NCI-H526 (cell line): ENCODE measurements at places on chromosomes 5 and 9.

- no peak for DNase-seq
Observed at GRCh38 chr9:130995086-130996011, 13.6 kb upstream of the LAMC3 start.

DNA sequence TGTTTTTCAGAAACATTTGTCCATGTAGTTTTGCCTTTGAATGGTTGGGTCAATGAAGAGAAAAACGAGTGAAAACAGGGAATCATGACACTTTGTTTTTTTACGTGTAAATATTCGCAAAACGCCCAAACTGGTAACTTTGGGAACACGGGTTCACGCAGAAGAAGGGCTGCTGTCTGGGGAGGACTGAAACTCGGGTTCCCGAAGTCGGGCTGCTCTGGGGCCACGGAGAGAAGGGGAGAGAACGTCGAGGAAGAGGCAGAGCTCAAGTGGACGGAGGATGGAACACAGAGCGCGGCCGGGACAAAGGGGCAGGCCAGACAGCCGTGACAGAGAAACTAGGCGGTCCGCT lies 478 bp upstream of the SETD9 start:
- DNase-seq: no peak

DNA sequence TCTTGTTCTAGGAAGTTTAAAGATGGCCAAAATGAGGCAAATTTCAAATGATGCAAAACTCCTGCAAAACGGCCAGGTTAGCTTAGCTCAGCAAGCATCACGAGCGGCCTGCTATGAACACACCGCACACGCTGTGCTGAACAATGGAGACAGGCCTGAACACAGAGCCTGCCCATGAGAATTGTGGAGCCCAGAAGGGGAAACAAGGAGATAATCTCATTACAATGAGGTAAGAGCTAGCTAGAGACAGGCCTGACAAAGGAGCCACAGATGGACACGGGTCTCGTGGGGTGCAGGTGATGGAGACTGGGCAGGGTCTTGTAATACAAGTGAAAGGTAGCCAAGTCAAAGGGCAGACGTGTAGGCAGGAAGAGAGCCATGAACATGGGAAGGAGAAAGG lies 50.2 kb downstream of the PSMB7 start:
- no peak for DNase-seq

DNA sequence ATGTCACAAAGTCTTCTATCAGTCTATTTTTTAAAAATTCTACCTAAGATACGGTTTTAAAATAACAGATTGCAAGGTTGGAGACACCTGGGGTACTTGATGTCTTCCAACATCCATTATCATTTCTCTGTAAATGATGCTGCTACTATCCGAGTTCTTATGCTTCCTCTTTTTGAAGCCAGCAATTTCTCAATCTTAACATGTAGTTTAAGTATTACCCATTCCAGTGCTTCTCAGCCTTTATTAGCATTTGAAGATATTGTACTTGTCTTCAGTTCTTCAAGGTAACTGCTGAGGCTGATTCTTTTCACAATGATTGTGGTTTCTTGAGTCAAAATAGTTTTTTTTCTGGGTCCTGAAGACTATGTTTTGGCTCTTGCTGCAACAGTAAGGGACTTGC lies 96.4 kb upstream of the SELENOP start:
- DNase-seq: no peak

DNA sequence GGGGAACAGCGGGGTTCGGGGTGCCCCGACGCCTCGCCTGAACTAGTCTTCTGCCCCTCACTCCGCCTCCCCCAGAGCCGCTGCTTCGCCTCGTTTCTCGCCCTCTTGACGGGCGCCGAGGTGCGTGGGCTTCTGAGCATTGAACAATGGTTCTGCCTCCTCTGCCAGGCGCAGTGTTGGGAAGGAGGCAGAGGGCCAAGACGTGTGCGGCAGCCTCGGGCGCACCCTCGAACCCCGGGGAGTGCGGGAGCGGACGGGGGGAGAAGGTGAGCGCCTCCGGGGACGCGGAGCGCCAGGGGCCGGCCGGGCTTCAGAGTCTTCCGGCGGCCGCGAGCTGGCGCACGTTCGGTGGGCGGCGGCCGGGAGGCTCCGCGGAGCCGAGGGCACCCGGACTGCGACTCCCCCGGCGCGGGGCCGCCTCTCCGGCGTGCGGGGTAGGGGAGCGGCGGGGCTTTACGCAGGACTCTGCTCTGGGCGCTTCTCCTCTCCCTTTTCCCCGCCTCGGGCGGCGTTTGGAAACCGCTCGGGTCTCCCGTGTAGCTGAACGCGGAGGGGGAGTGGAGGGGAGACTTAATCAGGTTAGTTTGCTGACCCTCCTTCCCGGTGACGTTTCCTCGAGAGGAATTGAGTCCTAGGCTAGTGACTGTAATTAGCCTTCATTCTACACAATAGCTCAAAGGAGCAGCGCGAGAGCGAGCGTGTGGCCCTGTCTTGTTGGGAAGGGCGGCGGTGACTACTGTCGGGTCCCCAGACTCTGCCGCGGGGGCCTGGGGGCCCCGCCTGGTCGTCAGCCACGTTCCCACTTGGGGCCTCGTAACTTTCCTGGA lies 1.1 kb downstream of the VLDLR start:
- DNase-seq: peak; percentile 61

GRCh38 chr5:14246350-14247053 lies 103.4 kb downstream of the TRIO start:
- DNase-seq: no peak

- DNase-seq: no peak
Observed at GRCh38 chr5:93960042-93960441, 218.6 kb upstream of the POU5F2 start.

- DNase-seq: no peak
Observed at GRCh38 chr9:123657941-123658340, 272.0 kb downstream of the DENND1A start.

- no peak for DNase-seq
Observed at GRCh38 chr5:107582625-107583024, 88.1 kb downstream of the EFNA5 start.

DNA sequence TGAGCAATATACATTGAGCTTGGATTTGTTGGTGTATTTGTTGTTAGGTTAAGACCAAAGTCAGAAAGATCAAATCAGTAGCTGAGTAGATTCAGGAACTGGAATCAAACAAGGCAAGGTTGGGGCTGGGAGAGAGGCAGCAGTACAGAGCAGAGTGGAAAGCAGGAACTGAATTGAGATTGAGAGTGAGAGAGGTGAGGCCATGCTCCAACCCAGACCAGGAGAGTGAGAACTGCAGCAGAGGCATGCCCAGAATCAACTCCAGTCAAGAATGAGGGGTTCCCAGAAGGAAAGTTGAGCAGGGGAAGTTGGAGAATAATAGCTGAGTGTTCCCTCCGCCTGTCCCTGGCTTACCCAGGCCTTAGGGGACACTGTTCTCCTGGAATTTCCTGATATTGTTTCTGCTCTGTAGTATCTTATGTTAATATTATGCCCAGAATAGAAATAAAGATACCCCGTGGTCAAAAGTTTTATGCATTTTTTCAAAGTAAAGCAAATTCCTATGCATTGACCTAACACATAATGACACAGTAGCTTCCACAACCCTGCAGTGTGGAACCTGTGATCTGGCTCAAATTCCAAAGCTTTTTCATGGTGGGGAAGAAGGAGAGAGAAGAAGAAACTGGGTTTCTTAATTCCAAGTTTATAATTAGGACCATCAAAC lies 82.7 kb downstream of the SV2C start:
- no peak for DNase-seq

DNA sequence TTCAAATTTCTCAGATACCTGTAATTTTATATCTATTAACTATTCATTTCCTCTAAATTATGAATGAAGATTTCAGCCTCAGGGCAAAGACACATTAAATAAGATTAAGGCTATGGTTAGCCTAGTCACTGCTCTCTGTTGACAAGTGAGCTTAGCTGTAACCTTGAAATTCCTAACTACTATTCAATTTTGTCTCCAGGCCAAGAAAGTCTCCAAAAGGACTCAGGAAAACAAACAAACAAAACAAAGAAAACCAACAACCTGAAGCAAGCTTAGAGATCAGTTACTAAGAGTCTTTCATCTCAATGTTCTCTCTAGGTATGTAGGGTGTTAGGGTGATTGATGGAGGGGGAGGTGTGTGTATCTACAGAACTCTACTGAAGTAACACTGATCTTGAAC lies 9.6 kb upstream of the CTNNAL1 start:
- no peak for DNase-seq

GRCh38 chr5:20572614-20573013 lies 584.6 kb upstream of the CDH18 start:
- DNase-seq: peak; percentile 6

DNA sequence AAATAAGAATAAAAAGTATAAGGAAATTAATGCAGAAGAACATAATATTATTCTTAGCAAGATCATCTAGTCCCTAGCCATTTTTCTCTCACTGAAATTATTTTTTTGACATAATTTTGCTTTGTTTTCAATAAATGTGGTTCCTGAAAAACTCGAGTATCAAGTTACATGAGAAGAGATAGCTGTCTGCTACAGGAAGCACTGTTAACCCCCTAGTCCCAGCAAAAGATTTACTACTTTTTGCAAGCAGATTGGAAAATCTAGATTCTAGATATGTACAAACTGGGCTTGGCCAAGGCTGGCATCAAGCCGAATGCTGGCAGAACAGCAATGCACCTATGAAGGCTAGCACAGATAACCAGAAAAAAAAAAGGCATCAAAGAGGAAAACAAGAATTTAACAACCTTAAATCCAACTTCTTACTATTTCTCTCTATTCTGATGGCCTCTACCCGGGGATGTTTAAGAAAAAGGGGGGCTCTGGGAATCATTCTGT lies 21.9 kb upstream of the ISCA1 start:
- no peak for DNase-seq

DNA sequence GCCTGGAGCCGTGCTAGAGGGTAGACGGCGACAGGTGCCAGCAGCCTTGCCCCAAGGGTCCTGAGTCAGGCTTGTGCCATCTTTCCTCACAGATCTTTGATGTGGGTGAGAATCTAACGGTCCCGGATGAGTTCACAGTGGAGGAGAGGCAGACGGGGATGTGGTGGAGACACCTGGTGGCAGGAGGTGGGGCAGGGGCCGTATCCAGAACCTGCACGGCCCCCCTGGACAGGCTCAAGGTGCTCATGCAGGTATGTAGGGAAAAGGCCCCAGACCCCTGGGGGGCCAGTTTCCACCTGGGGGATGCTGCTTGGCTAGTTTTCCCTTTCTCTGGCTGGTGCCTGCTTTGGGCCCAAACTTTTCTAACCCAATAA lies 24.0 kb downstream of the PTGES2 start:
- peak; percentile 10 for DNase-seq

GRCh38 chr5:177382423-177383029 lies 1.7 kb upstream of the SLC34A1 start:
- no peak for DNase-seq

DNA sequence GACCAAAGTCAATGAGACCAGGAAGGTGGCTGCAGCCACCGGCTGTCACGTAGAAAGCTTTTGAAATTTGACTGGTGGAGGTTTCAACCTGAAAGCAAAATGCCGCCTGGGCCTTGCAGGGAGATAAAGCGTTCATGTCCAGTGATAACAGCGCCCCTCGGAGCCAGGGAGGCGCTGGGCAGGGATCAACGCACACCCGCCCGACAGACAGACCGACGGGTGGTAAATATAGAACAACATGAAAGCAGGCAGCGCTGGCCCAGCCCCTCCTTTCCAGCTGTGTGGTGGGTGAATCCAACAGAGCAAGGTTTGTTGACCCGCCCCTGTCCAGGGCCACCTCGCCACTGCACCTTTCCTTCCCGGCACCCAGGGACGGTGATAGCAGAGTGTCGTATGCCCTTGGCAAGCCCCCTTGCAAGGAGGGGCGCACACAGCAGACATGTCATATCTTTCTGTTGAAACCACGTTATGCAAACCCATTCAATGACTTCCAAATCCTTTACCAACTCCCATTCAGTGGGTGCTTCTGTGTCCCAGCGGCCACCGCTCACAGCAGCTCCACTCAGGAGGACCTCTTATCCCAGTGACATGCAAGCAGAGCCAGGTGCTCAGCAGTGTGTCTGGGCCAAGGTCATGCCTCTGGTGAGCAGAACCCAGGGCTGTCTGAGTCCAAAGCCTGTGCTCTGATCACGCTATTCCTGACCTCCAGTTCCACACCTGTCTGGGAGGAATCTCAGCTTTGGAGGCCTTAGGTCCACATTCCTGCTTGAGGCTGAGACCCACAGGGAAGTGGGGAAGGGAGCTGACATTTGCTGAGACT lies 38.7 kb downstream of the NKX2-5 start:
- DNase-seq: no peak

- no peak for DNase-seq
Observed at GRCh38 chr9:36137392-36138004, 965 bp downstream of the GLIPR2 start.

GRCh38 chr5:33240558-33240957 lies 200.2 kb upstream of the TARS1 start:
- DNase-seq: no peak

DNA sequence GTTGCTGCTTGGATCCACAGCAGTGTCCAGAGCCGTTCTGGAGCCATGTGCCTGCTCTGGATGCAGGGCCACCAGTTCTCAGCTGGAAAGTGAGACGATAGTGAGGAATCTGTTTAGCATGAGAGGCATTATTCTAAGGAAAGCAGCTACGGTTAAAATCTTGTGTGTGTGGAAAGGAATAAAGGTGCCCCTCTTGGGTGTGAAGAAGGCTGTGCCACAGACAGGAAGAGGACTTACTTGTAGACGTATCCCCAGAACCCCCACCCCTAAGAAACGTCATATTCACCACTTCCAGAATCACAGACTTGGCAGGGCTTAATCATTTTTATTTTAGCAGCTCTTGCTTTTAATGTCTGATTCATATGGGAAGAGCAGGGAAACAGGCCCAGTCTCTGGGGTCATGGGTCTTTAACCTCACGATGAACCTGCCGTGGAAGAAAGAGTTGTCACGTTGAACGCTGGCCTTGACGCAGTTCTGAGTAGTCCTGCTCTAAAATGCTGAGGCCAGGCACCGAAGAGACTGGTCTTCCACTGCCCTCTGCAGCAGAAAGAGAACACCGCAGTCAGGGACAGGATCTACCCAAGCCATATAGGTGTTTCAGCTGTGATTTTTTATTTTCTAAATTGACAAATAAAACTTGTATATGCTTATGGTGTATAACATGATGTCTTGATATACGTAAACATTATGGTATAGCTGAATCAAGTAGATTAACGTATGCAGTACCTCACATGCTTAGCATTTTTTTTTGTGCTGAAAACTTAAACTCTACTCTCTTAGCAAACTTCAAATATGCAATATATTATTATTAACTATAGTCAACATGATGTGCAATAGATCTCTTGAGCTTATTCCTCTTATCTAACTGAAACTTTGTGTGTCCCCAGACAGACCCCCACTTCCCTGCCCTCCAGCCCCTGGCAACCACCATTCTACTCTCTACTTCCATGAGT lies 38.8 kb downstream of the CARTPT start:
- peak; percentile 4 for DNase-seq

- DNase-seq: no peak
Observed at GRCh38 chr5:80504833-80505232, 16.9 kb downstream of the FAM151B start.

- no peak for DNase-seq
Observed at GRCh38 chr5:160199410-160199911, 29.8 kb upstream of the FABP6 start.

GRCh38 chr9:134139081-134139480 lies 3.2 kb downstream of the WDR5 start:
- no peak for DNase-seq

DNA sequence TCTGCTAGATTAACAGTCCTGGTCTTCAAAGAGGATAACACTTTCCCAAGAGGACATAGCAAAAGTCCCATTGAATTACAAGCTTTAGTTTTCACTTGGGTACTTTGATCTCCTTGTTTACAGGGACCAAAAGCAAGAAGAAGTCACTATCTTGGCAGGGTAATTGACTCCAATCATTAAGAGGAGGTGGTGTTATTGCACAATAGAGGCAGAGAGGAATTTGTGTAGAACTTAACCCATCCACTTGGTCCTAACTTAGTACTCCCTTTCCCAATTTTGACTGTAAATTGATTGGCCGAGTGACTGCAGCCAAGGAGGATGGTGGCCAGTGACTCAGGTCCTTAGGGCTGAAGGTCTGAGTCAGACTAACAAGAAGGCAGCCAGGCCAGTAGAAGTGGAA lies 9.3 kb upstream of the TRPC7 start:
- no peak for DNase-seq
